GM23248 (cell line): ENCODE measurements at places on chromosomes 1 and 21. TPM values are rescaled to one million over a fixed set of nuclear protein-coding genes. Genes with fewer than 3 reads are reported as not detected.

GRCh38 chr21:45997495-45998275 is 16.1 kb downstream of the COL6A1 start:
- DNase-seq, result no peak

TRIM67 gene
- not detected in 2 replicates for total RNA-seq

NFASC gene
- total RNA-seq, result 54.7 and 55.4 TPM in 2 replicates

DNA sequence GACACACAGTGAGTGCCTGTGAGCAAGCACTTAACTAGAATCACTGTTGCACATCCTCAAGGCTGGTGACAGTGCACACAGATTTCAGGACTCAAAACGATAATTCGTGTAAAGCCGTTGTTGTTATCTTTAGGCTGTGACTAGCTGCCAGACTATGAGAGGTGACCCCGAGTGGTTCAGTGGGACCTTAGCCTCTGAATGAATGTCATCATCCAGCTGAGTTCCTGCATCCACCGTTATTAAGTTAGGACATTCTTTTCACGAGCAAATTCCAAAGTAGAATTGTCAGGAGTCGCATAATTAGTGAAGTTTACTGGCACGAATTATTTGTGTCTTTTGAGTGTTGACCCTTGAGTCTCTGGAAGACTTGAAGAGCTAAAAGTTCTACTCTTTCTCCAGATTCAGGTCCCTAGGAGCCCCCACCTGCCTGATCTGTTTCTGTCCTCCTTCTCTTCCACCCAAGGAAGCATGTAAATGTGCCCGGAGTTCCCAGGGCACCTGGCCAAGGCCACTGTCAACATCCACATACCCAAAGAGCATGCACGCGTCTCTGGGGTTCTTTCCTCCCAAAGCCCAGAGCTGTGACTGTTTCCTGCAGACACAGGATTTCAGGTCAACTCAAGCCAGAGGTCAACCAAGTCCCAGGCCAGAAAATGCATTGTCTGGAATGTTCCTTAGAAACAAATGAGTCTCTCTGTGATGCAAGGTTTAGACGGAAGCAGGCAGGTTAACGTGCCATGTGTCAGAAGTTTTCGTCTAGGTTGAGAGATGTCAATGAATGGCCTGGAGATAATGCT is 207.2 kb downstream of the TOMM20 start:
- DNase-seq, result peak; percentile 42

F13B gene
- total RNA-seq, result not detected in 2 replicates

LDLRAD2 gene
- not detected in 2 replicates for total RNA-seq

DNA sequence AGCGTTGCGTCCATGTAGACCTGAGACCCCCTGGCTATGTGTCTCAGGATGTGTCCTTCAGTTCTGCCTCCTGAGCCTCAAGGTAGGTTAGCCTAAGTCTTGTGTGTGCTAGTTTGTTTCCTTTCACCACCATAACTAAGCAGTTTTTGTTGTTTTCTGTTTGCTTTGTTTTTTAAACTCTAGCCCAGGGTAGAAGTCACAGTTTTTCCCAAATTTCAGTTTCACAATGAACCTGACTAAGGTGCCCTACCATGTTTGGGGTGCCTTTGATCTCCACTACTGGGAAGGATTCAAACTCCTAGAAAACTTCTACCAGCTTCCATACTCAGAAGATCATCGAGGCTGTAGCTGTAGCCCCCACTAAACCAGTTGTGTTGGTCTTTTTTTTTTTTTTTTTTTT is 14.8 kb upstream of the SMG7 start:
- DNase-seq, result no peak
